Pancreas (tissue), 10 donors: ENCODE measurements at places on chromosomes 6 and 20.
A peak's percentile ranks its signal among the peaks of the same experiment; 100 is the strongest.

DNA sequence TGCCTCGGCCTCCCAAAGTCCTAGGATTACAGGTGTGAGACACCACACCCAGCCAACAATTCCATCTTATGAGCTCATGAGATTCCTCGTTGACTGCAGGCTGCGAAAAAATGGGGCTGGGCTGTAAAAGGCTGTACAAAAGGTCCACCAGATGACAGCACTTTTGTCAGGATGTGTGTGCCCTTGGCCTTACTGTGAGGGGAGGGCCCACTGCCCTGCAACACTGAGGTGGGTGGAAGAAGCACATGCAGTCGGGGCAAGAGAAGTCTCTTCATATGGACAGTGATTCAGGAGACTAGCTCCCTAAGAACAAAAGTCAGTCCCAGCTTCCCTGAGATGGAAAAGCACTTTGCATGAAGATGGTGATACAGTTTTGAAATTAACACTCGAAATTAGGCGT lies 50.5 kb downstream of the KCTD20 start:
- DNase-seq, result no peak
- no peak overlapping the region for H3K4me3 ChIP-seq
- H3K27ac ChIP-seq, result no peak overlapping the region

GRCh38 chr6:83215131-83216047 lies 22.2 kb downstream of the RWDD2A start:
- no peaks in the 10 kb centered on the region for H3K4me1 ChIP-seq
- no peak for DNase-seq
- no peaks in the 10 kb centered on the region for H3K36me3 ChIP-seq
- H3K27me3 ChIP-seq, result no peaks in the 10 kb centered on the region
- H3K27ac ChIP-seq, result no peak overlapping the region

DNA sequence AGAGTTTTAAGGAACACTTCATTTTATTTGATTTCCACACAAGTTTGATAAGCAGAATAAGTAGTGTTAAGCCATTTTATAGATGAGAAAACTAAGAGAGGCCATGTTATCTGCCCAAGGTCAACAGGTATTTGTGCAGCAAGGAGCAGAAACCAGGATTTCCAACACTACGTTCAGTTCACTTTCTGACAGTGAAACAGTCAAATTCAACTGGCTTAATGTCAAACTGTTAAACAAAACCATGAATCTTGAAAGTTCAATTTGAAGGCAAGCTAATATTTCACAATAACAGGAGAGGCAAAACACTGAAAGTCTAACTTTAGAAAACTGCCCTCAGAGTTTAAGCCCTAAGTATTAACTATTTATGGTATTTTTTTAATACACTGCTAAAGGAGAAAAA lies 32.6 kb downstream of the DTNBP1 start:
- no peaks in the 10 kb centered on the region for H3K27me3 ChIP-seq
- no peak overlapping the region for H3K4me3 ChIP-seq
- no peak for DNase-seq

DNA sequence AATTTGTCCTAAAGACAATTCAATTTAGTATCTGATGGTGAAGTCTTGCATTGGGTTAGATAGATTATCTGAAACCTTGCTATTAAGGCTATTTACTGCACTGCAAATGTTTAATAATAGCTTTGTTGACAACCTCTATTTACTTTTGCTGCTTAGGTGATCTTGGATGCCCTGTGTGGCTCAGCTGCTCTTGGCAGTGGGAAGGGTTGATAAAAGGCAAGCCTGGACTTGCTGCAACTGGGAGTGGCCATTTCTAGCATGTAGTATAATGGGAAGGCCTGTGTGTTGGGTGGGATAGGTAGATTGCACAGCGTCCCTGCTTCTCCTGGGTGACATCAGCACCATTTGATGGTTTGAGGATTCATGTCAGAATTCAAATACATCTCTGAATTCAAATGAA lies 49.1 kb downstream of the ARMC2 start:
- DNase-seq, result peak; percentile 64
- H3K4me3 ChIP-seq, result no peak overlapping the region
- no peak overlapping the region for H3K27ac ChIP-seq
- no peaks in the 10 kb centered on the region for H3K27me3 ChIP-seq
- H3K36me3 ChIP-seq, result no peaks in the 10 kb centered on the region
- no peaks in the 10 kb centered on the region for H3K4me1 ChIP-seq

DNA sequence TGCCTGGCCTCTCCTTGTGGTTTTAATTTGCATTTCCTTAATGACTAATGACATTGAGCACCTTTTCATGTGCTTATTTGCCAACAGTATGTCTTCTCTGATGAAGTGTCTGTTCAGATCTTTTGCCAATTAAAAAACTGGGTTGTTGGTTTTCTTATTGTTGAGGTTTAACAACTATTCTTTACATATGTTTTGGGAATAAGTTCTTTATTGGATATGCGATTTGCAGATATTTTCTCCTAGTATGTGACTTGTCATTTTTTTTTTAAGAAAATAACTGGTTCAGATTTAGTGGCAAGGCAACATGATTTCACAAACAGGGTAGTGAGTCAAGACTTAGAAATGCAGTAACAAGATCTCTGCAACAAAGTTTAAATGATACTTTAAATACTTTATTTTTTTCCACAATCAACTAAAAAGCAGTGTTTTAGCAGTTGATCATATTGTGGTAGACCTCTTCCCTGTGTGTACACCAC lies 67.8 kb downstream of the TIAM2 start:
- H3K27ac ChIP-seq, result no peak overlapping the region
- H3K27me3 ChIP-seq, result no peaks in the 10 kb centered on the region
- no peaks in the 10 kb centered on the region for H3K4me1 ChIP-seq
- H3K36me3 ChIP-seq, result no peaks in the 10 kb centered on the region

GRCh38 chr20:55693641-55694040 lies 311.7 kb downstream of the CBLN4 start:
- H3K27me3 ChIP-seq, result no peaks in the 10 kb centered on the region
- no peak for DNase-seq
- no peaks in the 10 kb centered on the region for H3K4me1 ChIP-seq
- no peaks in the 10 kb centered on the region for H3K36me3 ChIP-seq
- no peak overlapping the region for H3K27ac ChIP-seq
- no peak overlapping the region for H3K4me3 ChIP-seq

- H3K4me1 ChIP-seq, result no peaks in the 10 kb centered on the region
- no peak overlapping the region for H3K27ac ChIP-seq
- no peak overlapping the region for H3K4me3 ChIP-seq
- H3K36me3 ChIP-seq, result no peaks in the 10 kb centered on the region
- DNase-seq, result no peak
Observed at GRCh38 chr6:13725570-13725969, 13.9 kb upstream of the RANBP9 start.

DNA sequence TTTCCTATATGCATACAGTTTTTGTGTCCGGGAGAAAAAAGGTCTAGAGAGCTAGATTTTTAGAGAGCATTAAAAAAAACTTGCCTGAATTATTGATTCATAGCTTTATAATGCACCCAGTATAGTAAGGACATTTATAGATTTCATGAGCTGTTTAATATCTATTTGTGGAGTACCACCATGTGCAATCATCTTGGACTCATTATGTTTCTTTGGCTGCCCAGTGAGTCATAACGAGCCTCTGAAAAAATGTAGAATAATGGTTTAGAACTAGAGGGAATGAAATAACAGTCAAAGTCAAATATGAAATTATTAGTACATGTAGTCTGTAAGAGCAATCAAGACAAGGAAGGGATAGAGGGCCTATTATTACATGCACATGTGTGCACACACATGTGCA lies 350.0 kb downstream of the CD83 start:
- no peak overlapping the region for H3K27ac ChIP-seq
- no peaks in the 10 kb centered on the region for H3K27me3 ChIP-seq
- H3K36me3 ChIP-seq, result no peaks in the 10 kb centered on the region
- H3K4me3 ChIP-seq, result no peak overlapping the region

DNA sequence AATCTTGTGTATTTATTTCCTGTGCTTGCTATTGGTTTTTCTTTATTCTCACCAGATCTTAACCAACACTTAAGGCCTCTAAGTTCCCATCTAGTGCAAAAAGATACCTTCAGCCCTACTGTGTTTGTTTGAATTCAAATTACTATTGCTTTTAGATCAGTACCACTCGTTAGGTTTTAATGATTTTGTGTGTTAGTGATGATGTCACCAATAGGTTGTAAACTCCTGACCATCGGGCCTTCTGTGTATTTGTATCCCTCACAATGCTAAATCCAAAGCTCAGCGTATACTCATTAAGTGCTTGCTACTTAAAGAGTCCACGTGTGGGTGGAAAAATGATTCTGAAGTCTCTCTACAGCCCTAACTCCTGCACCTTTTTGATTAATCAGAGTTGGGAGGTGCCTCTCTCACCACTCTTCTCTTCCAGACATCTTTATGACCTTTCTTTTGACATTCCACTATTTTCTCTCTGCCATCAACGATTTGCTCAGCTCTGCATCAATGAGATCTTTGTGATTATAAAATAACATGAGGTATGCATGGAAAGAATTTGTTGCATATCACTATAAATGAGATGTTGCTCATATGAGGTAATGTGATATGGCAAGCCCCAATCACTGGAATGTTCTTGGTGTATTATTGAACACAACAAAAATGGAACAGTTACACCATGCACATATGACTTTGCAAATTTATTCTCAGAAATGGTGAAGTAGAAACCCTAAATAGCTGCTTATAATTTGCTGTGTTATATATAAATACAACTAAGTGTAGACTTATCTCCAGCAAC lies 55.1 kb upstream of the LAMA2 start:
- no peaks in the 10 kb centered on the region for H3K36me3 ChIP-seq
- no peaks in the 10 kb centered on the region for H3K27me3 ChIP-seq
- DNase-seq, result no peak
- H3K4me3 ChIP-seq, result no peak overlapping the region
- H3K27ac ChIP-seq, result no peak overlapping the region

- H3K27me3 ChIP-seq, result no peaks in the 10 kb centered on the region
- no peak for DNase-seq
- H3K36me3 ChIP-seq, result no peaks in the 10 kb centered on the region
- H3K4me3 ChIP-seq, result no peak overlapping the region
Observed at GRCh38 chr6:14472986-14473337, 355.4 kb downstream of the CD83 start.

DNA sequence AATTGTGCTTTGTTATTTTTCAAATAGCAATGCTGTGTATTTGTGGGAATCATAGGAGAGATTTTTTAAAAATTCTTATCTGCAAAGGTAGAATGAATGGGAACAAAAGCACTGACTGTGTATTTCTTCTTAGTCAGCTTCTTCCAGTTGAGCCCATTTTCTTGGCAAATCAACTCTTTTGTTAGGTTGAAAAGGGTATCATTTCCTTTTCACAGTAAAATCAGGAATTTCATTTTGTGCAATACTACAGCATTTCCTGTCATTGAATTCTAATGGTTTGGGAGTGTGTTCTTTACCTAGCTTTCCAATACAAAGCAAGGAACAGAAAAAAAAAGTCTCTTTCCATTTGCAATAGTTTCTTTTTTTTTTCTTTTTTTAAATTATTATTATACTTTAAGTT lies 19.0 kb upstream of the EXOC2 start:
- H3K4me1 ChIP-seq, result no peaks in the 10 kb centered on the region
- H3K4me3 ChIP-seq, result no peak overlapping the region
- no peak overlapping the region for H3K27ac ChIP-seq
- H3K27me3 ChIP-seq, result no peaks in the 10 kb centered on the region
- H3K36me3 ChIP-seq, result no peaks in the 10 kb centered on the region
- DNase-seq, result no peak

DNA sequence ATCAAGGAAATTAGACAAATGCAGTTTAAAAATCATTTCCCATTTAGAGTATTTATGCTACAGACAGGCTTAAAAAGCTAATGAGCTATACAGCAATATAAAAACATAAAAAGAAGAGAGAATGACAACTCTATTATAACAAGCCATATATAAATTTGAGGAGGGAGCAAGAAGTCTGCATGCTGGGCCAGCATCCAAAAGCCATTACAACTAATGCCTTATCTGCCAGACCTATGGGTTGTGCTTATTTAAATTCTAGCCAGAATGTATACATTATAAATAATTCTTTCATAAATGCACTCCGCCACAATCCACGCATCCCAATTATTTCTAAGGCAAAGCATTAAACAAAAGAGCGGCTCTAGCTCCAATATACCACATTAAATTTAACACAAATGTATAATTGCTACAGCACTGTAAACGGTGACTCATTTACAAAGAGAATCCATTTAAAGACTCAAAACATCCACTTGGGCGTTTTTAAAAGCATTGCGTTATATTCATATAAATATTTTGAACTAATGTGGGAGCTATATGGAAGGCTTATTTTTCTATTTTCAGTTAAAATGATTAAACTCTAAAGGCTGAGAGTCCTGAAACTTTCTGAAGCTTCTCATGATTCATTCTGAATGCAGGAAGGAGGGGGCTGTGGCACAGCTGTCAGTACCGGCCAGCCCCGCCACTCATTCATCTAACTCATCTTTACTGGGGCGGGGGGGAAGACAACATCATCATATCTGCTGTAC lies 37.7 kb upstream of the RAB22A start:
- H3K27ac ChIP-seq, result no peak overlapping the region
- no peaks in the 10 kb centered on the region for H3K4me1 ChIP-seq
- H3K36me3 ChIP-seq, result no peaks in the 10 kb centered on the region
- no peak for DNase-seq
- no peak overlapping the region for H3K4me3 ChIP-seq
- H3K27me3 ChIP-seq, result no peaks in the 10 kb centered on the region

DNA sequence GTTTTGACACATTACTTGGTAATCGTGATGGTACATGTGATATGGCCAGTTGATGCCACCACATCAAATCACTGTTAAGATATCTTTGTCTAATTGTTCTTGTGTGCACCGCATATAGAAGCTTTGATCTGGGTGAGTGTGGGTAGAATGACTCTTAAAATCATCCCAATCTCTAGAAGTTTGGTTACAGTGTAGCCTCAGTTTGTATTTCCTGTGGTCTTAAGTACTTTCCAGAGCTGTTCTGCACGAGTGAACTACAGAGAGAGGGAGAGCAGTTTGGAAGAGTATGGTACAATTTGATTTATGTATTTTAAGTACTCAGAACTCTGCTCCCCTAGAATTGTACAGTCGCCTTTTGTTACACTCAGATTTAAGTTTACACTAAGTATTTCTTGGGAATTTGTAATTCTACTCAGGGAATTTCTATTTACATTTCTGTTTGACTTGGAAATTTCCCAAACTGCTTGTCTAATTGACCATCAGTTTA lies 37.5 kb downstream of the SNX9 start:
- DNase-seq, result no peak
- no peaks in the 10 kb centered on the region for H3K27me3 ChIP-seq
- H3K4me1 ChIP-seq, result peaks cover 17% of the 10 kb centered on the region
- no peak overlapping the region for H3K27ac ChIP-seq
- no peaks in the 10 kb centered on the region for H3K36me3 ChIP-seq
- H3K4me3 ChIP-seq, result no peak overlapping the region
